ENCODE measurements at places on chromosomes 6 and 20. TPM values are rescaled to one million over a fixed set of nuclear protein-coding genes. Genes with fewer than 3 reads are reported as not detected.

The VSX1 gene
- not detected for total RNA-seq

DNA sequence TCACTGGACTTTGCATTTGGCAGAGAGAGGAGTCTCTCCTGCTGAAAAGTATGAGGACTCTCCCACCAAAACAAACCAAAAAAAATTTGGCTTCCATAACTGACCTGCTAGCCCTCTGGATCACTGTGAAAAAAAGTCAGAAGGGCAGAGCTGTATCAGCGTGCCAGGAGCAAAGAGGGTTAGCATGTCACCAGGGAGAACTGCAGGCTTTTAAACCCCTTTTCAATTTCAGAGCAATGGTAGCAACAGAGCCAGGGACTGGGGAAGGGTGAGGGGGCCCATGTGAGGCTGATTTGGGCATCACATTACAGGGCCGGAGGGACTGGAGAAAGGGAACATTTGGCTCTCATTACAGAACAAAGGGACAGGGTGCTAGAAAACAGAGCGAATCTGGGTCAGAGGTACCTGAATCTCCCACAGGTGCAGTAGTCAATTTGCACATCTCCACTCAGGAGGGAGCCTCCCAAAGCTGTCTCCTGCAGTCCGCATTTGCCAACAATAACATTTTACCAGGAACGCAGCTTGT lies 185.7 kb upstream of the EYA4 start:
- peak overlapping the region; percentile 54 for H3K27ac ChIP-seq
- H3K27me3 ChIP-seq: no peaks in the 10 kb centered on the region
- no peaks in the 10 kb centered on the region for H3K36me3 ChIP-seq
- no peak for DNase-seq
- no peak overlapping the region for H3K4me3 ChIP-seq
- peaks cover 10% of the 10 kb centered on the region for H3K4me1 ChIP-seq

DNA sequence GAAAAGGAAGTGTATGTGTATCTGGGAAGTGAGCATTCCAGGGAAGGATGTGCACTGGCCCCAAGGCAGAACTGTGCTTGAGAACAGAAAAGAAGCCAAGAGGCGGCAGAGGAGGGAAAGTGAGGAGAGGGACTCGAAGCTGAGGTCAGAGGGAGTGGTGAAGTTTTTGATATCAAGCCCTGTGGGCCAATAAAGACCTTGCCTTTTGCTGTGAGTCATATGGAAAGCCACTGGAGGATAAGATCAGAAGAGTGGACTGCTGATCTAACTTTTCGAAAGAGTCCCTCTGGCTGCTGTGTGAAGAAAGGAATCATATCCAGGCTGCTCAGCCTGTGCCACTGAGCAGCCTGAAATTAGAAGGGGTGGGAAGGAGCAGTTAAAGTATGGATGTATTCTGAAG lies 99.4 kb downstream of the EYA4 start:
- peak; percentile 33 for DNase-seq
- H3K4me3 ChIP-seq: no peak overlapping the region
- no peaks in the 10 kb centered on the region for H3K4me1 ChIP-seq

DNA sequence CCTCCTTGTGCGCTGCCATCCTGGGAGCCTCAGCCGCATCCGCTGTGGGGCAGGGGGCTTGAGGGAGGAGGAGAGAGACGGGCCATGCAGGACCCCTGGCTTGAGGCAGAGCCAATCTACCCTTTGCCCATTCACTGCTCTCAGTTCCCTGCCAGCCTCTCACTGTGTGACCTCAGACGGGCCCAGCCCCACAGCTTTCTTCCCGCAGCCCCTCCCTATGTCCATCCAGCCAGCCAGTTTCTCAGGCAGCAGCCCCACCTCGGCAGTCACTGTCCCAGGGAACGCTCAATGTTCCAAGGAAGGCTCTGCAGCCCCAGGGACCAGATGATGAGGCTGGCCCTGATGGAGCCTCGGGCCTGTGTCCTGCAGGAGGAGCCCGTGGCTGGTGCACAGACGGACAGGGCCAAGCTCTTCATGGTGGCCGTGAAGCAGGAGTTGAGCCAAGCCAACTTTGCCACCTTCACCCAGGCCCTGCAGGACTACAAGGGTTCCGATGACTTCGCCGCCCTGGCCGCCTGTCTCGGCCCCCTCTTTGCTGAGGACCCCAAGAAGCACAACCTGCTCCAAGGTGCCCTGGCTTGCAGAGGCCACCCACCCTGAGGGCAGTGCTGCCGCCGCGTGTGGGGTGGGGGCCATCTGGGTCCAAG lies 3.9 kb upstream of the TNFRSF6B start:
- H3K36me3 ChIP-seq: peaks cover 30% of the 10 kb centered on the region
- no peak overlapping the region for H3K27ac ChIP-seq
- no peaks in the 10 kb centered on the region for H3K27me3 ChIP-seq
- peaks cover 26% of the 10 kb centered on the region for H3K4me1 ChIP-seq
- no peak overlapping the region for H3K4me3 ChIP-seq
- DNase-seq: no peak

DNA sequence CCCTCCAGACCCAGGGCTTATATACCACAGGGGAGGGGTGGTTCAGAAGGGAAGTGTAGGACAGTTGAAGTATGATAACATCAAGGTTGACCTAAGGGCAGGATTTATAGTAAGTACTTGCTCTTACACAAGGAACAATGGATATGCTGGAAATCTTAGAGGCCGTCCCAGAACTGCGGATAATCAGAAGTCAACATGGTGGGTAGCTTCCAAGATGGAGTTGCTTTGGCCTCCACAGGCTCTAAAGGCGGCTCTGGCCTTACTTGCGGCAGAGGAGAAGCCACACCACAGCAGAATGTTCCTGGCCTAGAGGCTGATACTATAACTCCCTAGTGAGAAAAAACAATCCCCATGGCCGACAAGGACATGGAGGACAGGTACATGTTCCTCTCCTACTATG lies 344.7 kb downstream of the CDC5L start:
- no peak overlapping the region for H3K4me3 ChIP-seq
- peaks cover 17% of the 10 kb centered on the region for H3K27me3 ChIP-seq
- no peak overlapping the region for H3K27ac ChIP-seq
- H3K4me1 ChIP-seq: peaks cover 40% of the 10 kb centered on the region
- no peaks in the 10 kb centered on the region for H3K36me3 ChIP-seq

The LEMD2 gene
- total RNA-seq: 34.3 TPM

GRCh38 chr6:15500078-15500740 lies 162.6 kb downstream of the DTNBP1 start:
- no peak overlapping the region for H3K4me3 ChIP-seq
- DNase-seq: no peak
- H3K27ac ChIP-seq: no peak overlapping the region
- peaks cover 48% of the 10 kb centered on the region for H3K4me1 ChIP-seq
- H3K27me3 ChIP-seq: no peaks in the 10 kb centered on the region

The CST2 gene
- total RNA-seq: not detected

The NRSN2 gene
- 12.4 TPM for total RNA-seq

The FILIP1 gene
- 48.9 TPM for total RNA-seq

The SLC17A2 gene
- total RNA-seq: not detected

GRCh38 chr6:49855221-49855620 lies 11.1 kb downstream of the CRISP1 start:
- H3K36me3 ChIP-seq: no peaks in the 10 kb centered on the region
- H3K4me3 ChIP-seq: no peak overlapping the region
- no peak overlapping the region for H3K27ac ChIP-seq
- no peak for DNase-seq
- H3K27me3 ChIP-seq: no peaks in the 10 kb centered on the region

The TNFRSF6B gene
- 1.6 TPM for total RNA-seq

- peak; percentile 59 for DNase-seq
- no peak overlapping the region for H3K27ac ChIP-seq
- no peak overlapping the region for H3K4me3 ChIP-seq
- no peaks in the 10 kb centered on the region for H3K4me1 ChIP-seq
- no peaks in the 10 kb centered on the region for H3K36me3 ChIP-seq
Observed at GRCh38 chr6:20789162-20789561, 254.9 kb downstream of the CDKAL1 start.

The MROH8 gene
- 4.5 TPM for total RNA-seq

The CCN2 gene
- total RNA-seq: 16.0 TPM

- H3K27me3 ChIP-seq: peaks cover 2% of the 10 kb centered on the region
- H3K36me3 ChIP-seq: no peaks in the 10 kb centered on the region
- no peak for DNase-seq
Observed at GRCh38 chr20:52252664-52253063, 61.1 kb upstream of the ZFP64 start.

- peaks cover 45% of the 10 kb centered on the region for H3K36me3 ChIP-seq
- peaks cover 6% of the 10 kb centered on the region for H3K4me1 ChIP-seq
- H3K4me3 ChIP-seq: no peak overlapping the region
Observed at GRCh38 chr20:34578025-34578424, 19.5 kb downstream of the MAP1LC3A start.

DNA sequence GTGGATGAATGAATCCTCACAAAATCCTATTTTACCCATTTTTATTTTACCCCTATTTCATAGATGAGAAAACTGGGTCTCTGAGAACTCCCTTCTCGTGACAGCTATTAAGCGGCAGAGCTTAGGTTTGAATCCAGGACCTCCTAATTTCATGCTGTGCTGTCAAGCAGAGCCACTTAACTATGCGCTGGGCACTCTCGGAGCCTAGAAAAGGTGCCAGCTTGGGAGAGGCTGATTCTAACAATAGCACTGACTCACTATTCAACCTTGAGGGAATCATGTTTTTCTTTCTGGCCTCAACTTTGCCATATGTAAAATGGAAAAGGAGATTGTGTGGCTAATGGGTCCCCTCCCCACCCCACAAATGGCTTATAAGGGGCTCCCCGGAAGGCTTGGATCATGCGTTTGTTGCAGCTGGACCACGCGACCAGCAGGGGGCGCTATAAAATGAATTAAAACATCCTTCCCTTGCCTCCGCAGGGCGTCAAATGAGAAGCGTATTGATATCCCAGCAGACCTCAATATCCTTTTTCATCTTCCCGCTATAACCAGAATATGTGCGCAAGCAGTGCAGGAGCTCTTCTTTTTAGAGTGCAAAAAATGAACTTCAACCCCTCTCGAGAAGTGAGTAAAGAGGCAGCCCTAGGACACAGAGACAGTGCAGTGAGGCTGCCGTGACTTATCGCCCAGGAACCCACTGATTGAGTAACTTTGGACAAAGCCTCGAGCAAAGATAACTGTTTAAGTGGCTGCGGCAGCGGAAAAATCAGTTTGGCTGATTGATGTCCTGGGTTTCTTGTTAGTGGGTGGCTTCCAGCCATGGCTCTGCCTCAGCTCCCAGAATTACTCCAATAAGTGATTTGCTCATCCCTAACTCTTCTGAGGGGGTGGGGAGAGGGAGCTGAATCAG lies 12.8 kb upstream of the PDYN start:
- H3K36me3 ChIP-seq: no peaks in the 10 kb centered on the region
- peak; percentile 5 for DNase-seq
- H3K27me3 ChIP-seq: peaks cover 5% of the 10 kb centered on the region
- no peak overlapping the region for H3K27ac ChIP-seq
- H3K4me3 ChIP-seq: no peak overlapping the region

The PTPRK gene
- total RNA-seq: 21.2 TPM

DNA sequence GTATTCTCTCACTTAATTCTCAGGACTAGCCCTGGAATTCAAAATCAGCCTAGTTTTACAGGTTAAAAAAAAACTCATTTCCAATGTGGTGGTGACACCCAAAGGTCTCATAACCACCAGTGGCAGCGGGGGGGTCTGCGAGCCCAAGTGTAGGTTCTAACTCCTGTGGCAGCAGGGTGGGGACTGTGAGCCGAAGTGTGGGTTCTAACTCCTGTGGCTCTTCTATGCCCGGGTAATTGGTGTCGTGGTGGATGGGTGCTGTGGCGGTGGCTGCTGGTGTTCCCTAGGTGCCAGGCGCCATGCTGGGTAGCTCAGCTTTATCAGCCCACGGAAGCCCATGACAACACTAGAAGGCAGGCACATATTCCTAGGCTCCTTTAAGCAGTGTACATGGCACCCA lies 4.9 kb upstream of the ANKRD60 start:
- H3K4me1 ChIP-seq: peaks cover 5% of the 10 kb centered on the region
- H3K27ac ChIP-seq: no peak overlapping the region
- H3K36me3 ChIP-seq: peaks cover 4% of the 10 kb centered on the region
- H3K4me3 ChIP-seq: no peak overlapping the region
- H3K27me3 ChIP-seq: peaks cover 15% of the 10 kb centered on the region
- no peak for DNase-seq

GRCh38 chr6:91273729-91274128 lies 686.9 kb upstream of the MAP3K7 start:
- no peaks in the 10 kb centered on the region for H3K27me3 ChIP-seq
- H3K36me3 ChIP-seq: no peaks in the 10 kb centered on the region
- peak; percentile 67 for DNase-seq

- H3K4me1 ChIP-seq: peaks cover 5% of the 10 kb centered on the region
- no peaks in the 10 kb centered on the region for H3K36me3 ChIP-seq
- no peaks in the 10 kb centered on the region for H3K27me3 ChIP-seq
Observed at GRCh38 chr6:22636452-22636851, 67.1 kb downstream of the HDGFL1 start.

The TMEM170B gene
- 3.9 TPM for total RNA-seq

The PFDN6 gene
- 41.4 TPM for total RNA-seq

GRCh38 chr6:47131773-47132172 lies 89.6 kb upstream of the ADGRF1 start:
- H3K27me3 ChIP-seq: no peaks in the 10 kb centered on the region
- no peak overlapping the region for H3K4me3 ChIP-seq
- no peaks in the 10 kb centered on the region for H3K36me3 ChIP-seq

The NRN1 gene
- total RNA-seq: 23.9 TPM

- peaks cover 22% of the 10 kb centered on the region for H3K27me3 ChIP-seq
- no peak overlapping the region for H3K27ac ChIP-seq
- H3K4me3 ChIP-seq: peak overlapping the region; percentile 33
- no peaks in the 10 kb centered on the region for H3K36me3 ChIP-seq
- DNase-seq: peak; percentile 64
- peaks cover 17% of the 10 kb centered on the region for H3K4me1 ChIP-seq
Observed at GRCh38 chr6:70282312-70282918, 20.5 kb downstream of the COL9A1 start.

- no peaks in the 10 kb centered on the region for H3K27me3 ChIP-seq
- peaks cover 9% of the 10 kb centered on the region for H3K4me1 ChIP-seq
- H3K36me3 ChIP-seq: no peaks in the 10 kb centered on the region
Observed at GRCh38 chr6:143621876-143622605, 55.7 kb upstream of the PHACTR2 start.

The EPPIN gene
- not detected for total RNA-seq

GRCh38 chr6:128686084-128686483 lies 165.7 kb upstream of the PTPRK start:
- DNase-seq: no peak
- H3K36me3 ChIP-seq: no peaks in the 10 kb centered on the region
- H3K4me1 ChIP-seq: no peaks in the 10 kb centered on the region

The CALHM5 gene
- 3.7 TPM for total RNA-seq

- H3K27me3 ChIP-seq: no peaks in the 10 kb centered on the region
- H3K4me1 ChIP-seq: peaks cover 20% of the 10 kb centered on the region
- H3K4me3 ChIP-seq: no peak overlapping the region
- DNase-seq: no peak
- H3K27ac ChIP-seq: no peak overlapping the region
Observed at GRCh38 chr20:49283176-49283702, 5.4 kb upstream of the ZNFX1 start.

The ECT2L gene
- 0.09 TPM for total RNA-seq

DNA sequence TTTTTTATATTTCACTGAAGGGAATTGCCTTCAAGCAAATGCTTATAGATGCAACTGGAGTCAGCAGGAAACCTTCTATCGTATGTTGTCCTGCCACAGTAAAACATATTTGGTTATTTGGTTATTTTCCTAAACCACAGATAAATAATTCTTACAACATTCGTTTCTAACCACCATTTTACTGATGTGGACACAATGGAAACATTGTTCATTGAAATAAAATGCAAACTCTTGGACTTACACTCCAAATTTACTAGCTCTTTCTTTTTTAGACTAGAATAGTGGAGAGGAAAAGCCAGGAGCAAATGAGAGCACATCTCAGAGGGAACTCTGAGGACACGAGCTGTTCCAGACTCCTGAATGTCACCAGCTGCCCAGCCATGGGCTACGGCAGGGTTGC lies 114.8 kb downstream of the RPS12 start:
- H3K4me3 ChIP-seq: no peak overlapping the region
- no peaks in the 10 kb centered on the region for H3K36me3 ChIP-seq
- no peaks in the 10 kb centered on the region for H3K27me3 ChIP-seq

Data from muscle of leg (tissue), 16 donors.